ENCODE measurements at places on chromosomes 1 and 21.

- DNase-seq: no peak
Measured at GRCh38 chr1:178273707-178274410, 180.0 kb downstream of the RASAL2 start.

GRCh38 chr1:6443339-6444115 lies 19.0 kb downstream of the ESPN start:
- no peak for DNase-seq

GRCh38 chr1:206969090-206969489 lies 1.2 kb downstream of the FCAMR start:
- no peak for DNase-seq

DNA sequence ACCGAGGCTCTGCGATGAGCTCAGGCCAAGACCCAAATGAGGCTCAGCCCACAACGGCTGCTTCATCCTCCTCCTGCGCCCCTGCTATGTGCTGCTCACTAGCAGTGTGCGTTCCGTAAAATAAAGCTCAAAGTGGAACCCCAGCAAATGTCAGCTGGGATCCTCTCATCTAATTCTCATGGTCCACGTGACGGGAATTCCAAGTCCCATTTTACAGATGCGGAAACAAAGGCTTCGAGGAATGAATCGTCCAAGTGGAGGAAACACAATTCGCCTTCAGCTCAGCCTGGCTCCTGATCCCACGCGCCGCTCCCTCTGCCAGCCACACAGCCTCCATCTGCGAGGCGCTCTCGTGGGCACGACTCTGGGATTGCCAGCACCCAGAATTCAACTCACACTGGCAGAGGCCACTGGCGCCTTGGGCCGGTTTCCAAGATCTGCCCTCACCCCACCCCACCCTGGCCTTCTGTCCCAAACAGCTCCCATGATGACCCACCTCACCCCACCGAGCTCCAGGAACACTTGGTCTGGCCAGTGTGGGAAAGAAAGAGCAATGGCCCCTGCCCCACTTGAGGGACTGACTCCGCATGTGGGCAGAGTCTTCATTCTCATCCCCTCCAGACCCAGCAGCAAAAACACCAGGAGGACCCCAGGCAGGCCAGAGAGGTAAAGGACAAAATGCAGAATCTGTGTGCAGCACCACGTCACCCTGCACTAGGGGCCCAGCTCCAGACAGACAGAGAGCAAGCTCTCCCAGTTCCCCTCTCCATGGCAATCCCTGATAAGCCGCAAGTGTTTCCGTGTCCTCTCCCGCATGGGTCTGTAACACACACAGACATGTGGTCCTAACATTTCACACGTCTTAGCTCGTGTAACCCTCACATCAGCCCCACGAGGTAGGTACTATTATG lies 10.5 kb downstream of the CASZ1 start:
- no peak for DNase-seq

- no peak for DNase-seq
Measured at GRCh38 chr1:106843518-106843917, 213.0 kb upstream of the PRMT6 start.

GRCh38 chr1:78652019-78652560 lies 2.5 kb downstream of the IFI44 start:
- no peak for DNase-seq

DNA sequence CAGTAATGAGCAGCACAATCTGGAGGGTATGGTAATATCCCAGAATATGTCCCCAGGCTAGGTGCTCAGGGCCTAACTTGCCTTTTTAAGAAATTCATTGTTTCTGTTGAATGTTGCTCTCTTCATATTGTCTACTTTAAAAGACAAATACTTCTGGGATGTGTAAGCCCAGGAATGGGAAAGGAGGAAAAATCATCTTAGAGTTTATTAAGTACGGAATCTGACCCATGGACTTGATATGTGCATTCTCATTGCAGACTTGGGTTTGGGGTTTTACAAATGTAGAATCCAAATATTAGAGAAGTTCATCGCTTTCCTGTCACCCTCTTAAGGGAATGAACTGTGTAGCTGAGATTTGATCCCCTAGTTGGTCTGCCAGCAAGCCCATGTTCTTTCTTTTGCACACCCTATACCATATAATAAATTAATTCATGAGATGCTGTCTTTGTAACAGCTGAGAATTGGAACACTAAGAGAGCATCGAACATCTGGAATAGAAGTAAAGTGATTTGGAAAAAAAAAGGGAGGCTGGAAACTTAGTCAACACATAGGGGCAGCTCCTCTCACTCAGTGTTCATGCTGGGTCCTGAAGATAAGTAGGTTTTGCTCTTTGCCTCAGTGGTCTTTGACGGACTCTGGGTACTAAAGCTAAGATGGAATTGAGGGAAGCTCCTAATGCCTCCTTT lies 235.8 kb upstream of the C1orf105 start:
- DNase-seq: no peak

DNA sequence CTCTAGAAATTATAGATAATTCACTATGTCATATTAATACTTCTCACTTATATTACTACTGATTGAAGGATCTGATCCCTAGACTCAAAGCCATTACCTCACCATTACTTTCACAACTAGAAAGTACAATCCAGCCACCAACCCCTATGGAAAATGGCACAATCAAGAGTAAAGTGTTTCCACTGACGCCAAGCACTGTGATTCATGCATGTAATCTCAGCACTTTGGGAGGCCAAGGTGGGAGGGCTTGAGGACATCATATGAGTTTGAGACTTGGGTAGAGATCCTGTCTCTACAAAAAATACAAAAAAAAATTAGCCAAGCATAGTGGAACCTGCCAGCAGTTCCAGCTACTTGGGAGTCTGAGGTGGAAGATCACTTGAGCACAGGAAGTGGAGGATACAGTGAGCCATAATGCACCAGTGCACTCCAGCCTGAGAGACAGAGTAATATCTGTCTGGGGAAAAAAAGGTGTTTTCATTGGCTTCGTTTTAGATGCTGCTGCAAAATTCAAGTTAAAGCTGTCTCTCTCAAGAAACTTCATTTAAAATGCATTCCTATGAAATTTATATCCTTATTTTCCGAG lies 126.5 kb downstream of the AKT3 start:
- DNase-seq: no peak

DNA sequence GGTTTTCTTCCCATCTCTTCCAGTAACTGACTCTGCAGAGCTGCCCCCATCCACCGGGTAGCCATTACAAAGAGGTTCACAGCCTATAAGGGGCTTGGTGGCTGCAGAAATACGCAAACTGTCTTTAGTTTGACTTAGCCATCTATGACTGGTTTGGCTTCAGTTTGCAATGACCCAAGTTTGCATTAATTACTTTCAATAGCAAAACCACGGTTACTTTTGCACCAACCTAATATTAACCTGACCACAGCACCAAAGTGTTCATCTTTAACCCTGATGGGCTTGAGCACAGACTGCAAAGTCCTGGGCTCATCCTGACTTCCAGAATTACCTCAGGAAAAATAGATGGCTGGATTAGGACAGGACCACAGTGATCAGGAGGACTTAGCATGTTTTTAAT lies 2.2 kb upstream of the HAO2 start:
- no peak for DNase-seq

DNA sequence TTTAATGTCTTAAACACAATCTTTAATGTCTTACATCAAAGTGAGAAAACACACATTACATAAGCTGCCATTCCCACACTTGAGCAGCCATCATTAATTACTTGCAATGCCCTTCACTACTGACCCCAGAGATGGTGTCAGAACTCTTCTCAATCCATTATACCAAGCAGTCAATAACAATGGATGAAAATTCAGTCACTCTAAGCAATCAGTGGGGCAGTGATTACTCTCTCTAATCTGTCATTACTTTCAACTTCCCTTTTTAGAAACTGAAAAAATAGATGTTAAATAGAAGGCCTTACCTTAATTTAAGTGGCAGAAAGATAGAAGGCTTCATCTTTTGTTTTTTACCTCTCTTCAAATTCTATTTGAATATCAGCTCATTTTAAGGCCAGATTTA lies 9.7 kb upstream of the FRRS1 start:
- no peak for DNase-seq

- no peak for DNase-seq
Measured at GRCh38 chr1:177596485-177596884, 373.4 kb downstream of the SEC16B start.

GRCh38 chr1:11152755-11153154 lies 36.4 kb upstream of the ANGPTL7 start:
- no peak for DNase-seq

DNA sequence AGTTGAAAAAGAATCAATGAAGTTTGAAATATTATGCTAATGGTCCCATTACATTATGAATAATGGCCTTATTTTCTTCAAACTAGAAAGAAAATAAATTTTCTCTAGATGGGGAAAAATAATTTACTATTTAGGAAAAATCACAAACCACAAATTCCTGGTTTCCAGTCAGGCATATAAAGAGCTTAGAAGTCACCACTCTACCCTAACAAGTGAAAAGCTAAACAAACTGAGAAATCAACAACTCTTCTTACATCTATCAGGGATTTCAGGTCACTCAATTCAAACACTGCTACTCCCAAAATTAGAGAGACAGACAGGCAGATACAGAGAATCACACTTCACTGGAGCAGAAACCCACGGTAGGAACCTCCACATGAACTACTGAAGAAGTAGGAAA lies 82.1 kb upstream of the LRRC7 start:
- DNase-seq: no peak

DNA sequence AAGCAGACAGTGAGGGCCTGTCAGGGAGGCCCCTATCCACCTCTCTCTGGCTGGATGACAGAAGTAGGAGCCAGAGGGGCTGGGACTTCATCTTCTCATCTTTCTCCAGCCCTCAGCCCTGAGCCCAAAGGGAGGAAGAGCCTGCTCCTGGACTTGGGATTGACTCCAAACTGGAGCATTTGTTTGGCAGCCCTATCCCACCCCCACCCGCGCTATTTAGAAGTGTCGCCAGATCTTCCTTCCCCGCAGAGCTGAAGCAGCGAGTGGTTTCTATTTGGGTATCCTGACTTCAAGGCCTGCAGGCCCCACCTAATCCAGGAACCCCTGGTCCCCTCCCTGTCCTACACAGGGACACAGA lies 9.6 kb downstream of the NES start:
- DNase-seq: no peak

GRCh38 chr1:48710915-48711314 lies 65.8 kb downstream of the BEND5 start:
- DNase-seq: no peak
